Anterior cingulate cortex (tissue), 58 donors: ENCODE measurements at places on chromosomes 13 and 19.

DNA sequence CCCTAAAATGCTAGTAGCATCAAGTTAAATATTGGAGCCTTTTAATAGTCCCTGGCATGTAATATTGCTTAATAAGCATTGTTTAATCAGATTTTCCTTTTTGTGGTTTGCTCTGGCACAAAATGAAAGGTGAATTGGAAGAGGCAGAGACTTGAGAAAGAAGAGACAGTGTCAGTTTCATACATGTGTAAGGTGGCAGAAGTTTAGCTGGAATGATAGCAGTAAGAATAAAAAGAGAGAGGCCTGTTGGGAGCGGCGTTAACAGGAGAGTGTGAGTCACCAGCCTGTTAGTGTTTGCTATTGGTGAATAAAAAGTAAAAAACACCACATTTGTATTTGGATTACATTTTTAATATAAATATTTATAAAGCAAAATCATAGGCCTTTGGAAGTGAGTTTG is 145.3 kb downstream of the PDS5B start:
- DNase-seq, result no peak

GRCh38 chr13:101475536-101475935 is 23.1 kb downstream of the ITGBL1 start:
- no peak for DNase-seq

- peak; percentile 50 for DNase-seq
Measured at GRCh38 chr19:2164020-2164998, 576 bp downstream of the DOT1L start.

DNA sequence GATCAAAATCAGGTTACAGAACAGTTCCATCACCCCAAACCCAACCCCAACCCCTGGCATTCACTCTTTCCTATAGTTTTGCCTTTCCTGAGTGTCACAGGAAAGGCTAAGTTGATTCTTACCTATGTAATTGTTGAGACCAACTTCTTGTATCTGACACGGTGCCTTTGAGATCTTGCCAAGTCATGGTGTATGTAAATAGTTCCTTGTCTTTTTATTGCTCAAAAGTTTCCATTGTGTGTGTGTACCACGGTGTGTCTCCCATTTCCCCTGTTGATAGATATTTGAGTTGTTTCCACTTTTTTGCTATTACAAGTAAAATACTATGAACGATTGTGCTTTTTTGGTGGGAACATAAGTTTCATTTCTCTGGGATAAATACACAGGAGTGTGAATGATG is 3.3 kb upstream of the IGFL2 start:
- no peak for DNase-seq

DNA sequence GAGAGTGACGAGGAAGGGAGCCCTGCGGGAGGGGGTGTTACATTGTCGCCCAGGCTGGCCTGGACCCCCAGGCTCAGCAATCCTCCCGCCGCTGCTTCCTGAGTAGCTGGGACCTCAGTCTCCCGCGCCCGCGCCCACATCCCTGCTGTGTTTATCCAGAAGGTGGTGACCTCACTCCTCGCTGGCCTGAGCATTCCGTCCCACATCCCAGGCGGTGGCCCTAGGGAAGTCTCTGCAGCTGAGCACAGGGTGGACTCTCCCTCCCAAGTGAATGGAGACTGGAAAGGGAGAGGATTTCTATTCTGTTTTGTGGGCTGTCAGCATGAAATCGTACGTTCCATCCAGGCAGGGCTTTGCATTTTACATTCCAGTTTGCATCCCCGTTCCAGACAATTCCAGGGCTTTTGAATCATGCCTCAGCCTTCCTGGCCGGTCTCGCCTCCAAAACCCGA is 401 bp upstream of the ZNF765 start:
- no peak for DNase-seq

DNA sequence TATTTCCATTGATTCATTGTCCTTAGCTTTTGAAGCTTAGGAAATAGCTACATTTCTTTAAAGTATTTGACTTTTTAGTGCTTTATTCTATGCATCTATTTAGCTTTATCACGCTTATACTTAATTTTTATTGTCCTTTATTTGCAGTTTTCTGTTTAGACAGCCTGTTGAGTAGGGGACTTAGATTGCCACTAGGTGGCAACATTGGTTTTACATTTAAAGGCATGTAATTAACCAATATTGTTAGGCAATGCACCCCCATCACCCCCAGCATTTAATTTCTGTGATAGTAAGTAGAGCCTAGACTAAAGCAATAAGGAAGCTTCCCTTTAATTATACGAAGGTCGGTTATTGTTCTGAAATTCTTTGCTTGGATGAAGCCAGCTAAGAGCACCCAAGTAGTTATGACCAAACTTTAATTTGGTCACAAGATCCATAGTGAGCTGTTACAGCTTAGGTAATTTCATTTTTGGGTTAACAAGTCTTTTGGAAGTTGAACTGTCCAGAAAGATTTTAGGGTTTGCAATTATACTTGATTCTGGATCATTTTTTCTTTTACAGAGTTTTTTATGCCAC is 36.5 kb downstream of the B3GLCT start:
- DNase-seq, result no peak
